ENCODE measurements at places on chromosomes 6 and 20. TPM values are rescaled to one million over a fixed set of nuclear protein-coding genes. Genes with fewer than 3 reads are reported as not detected.

The NKAPL gene
- total RNA-seq, result 10.1 TPM

- DNase-seq, result no peak
- peak overlapping the region; percentile 92 for H3K27ac ChIP-seq
- H3K4me1 ChIP-seq, result peaks cover 43% of the 10 kb centered on the region
- no peaks in the 10 kb centered on the region for H3K27me3 ChIP-seq
- H3K36me3 ChIP-seq, result no peaks in the 10 kb centered on the region
These were observed 116.3 kb upstream of the SLC2A12 start for GRCh38 chr6:134168590-134169208.

- peaks cover 34% of the 10 kb centered on the region for H3K4me1 ChIP-seq
- H3K27ac ChIP-seq, result peak overlapping the region; percentile 83
- H3K27me3 ChIP-seq, result no peaks in the 10 kb centered on the region
- peak; percentile 77 for DNase-seq
- H3K36me3 ChIP-seq, result no peaks in the 10 kb centered on the region
These were observed 61.2 kb downstream of the IGF2R start for GRCh38 chr6:160030103-160030502.

DNA sequence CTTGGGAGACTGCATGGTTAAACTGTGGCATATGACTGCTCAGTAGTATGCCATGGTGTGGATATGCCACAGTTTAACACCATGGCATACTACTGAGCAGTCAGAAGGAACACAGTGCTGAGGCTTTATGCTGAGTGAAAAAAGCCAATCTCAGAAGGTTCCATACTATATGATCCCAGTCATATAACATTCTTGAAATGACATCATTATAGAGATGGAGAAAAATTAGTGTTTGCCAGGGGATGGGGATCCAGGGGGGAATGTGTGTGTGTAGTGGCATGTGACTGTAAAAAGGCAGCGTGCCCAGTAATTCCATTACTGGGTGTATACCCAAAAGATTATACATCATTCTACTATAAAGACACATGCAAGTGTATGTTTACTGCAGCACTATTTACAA is 85.8 kb downstream of the FOXF2 start:
- H3K27me3 ChIP-seq, result no peaks in the 10 kb centered on the region
- H3K27ac ChIP-seq, result no peak overlapping the region
- DNase-seq, result no peak
- H3K4me3 ChIP-seq, result no peak overlapping the region
- H3K4me1 ChIP-seq, result no peaks in the 10 kb centered on the region
- no peaks in the 10 kb centered on the region for H3K36me3 ChIP-seq

The HSF2 gene
- total RNA-seq, result 50.1 TPM

DNA sequence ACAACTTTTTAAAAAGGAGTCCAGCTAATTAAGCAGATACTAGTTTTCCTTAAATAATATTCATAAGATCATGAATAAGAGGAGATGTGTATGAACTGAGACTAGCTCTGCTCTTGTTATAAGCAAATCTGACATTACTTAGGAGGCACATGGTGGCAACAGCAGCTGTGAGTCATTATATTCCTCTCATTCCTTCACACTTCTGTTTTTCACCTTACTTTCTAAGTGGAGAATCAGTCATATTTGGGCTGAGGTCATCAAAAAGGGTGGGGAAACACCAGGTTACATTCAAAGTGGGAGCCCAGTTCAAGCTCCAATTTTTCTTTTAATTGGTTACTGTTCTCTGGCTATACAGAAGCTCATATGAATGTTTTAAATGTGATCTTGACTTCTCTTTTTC is 6.0 kb upstream of the RIPPLY2 start:
- H3K36me3 ChIP-seq, result no peaks in the 10 kb centered on the region
- DNase-seq, result no peak
- H3K27ac ChIP-seq, result no peak overlapping the region

DNA sequence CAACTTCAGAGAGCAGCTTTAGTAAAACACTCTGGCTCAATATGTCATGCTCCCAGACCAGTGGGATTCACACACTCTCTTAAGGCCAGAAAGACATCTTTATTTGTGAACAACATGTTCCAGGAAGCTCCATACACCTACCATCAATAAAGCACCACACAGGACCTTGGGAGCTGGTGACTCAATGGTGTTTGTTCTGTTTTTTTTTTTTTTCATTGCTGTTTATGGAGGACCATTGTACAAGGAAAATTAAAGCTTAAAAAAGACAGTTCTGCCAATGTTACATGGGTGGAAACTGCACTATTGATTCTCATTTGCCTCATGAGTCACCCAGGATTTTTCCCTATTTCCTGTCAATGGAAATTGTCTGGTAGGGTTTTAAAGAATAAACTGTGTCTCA is 36.3 kb upstream of the TENT5A start:
- no peak for DNase-seq
- H3K27ac ChIP-seq, result no peak overlapping the region
- H3K4me1 ChIP-seq, result no peaks in the 10 kb centered on the region
- no peaks in the 10 kb centered on the region for H3K27me3 ChIP-seq

GRCh38 chr6:166559211-166559610 is 27.3 kb downstream of the RAMACL start:
- H3K36me3 ChIP-seq, result no peaks in the 10 kb centered on the region
- H3K4me3 ChIP-seq, result no peak overlapping the region
- peak overlapping the region; percentile 86 for H3K27ac ChIP-seq
- H3K27me3 ChIP-seq, result no peaks in the 10 kb centered on the region
- H3K4me1 ChIP-seq, result peaks cover 72% of the 10 kb centered on the region
- DNase-seq, result no peak

DNA sequence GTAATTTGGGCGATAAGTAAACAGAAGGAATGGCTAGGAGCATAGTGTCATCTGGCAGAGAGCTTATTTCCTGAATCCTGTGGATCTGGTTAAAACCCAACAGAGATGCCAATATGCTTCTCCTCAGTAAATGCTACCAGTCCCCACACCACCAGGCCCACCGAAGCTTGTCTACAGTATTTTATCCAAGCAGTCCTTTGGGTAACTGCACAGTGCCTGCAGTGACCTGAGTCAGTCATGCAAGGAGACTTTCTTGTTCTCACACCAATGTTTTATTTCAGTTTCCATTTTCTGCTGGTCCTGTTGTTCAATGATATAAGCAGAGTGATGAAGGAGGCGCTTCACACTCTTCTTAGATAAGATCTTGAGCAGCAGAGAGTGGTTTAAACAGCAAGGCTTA is 326.3 kb downstream of the RIMS1 start:
- no peaks in the 10 kb centered on the region for H3K27me3 ChIP-seq
- no peak for DNase-seq
- no peak overlapping the region for H3K27ac ChIP-seq
- no peaks in the 10 kb centered on the region for H3K4me1 ChIP-seq

- DNase-seq, result no peak
- peaks cover 17% of the 10 kb centered on the region for H3K4me1 ChIP-seq
- H3K4me3 ChIP-seq, result no peak overlapping the region
- peaks cover 51% of the 10 kb centered on the region for H3K36me3 ChIP-seq
- H3K27me3 ChIP-seq, result no peaks in the 10 kb centered on the region
- H3K27ac ChIP-seq, result peak overlapping the region; percentile 88
These were observed 1.0 kb upstream of the CUL9 start for GRCh38 chr6:43180985-43181384.

The TRIM38 gene
- total RNA-seq, result 3.7 TPM

Data from gastrocnemius medialis (tissue), 4 donors.